ENCODE measurements at places on chromosomes 13 and 19. TPM values are rescaled to one million over a fixed set of nuclear protein-coding genes. Genes with fewer than 3 reads are reported as not detected.

- no peak for ATAC-seq
Measured at GRCh38 chr19:31718032-31718431, 368.8 kb upstream of the TSHZ3 start.

DNA sequence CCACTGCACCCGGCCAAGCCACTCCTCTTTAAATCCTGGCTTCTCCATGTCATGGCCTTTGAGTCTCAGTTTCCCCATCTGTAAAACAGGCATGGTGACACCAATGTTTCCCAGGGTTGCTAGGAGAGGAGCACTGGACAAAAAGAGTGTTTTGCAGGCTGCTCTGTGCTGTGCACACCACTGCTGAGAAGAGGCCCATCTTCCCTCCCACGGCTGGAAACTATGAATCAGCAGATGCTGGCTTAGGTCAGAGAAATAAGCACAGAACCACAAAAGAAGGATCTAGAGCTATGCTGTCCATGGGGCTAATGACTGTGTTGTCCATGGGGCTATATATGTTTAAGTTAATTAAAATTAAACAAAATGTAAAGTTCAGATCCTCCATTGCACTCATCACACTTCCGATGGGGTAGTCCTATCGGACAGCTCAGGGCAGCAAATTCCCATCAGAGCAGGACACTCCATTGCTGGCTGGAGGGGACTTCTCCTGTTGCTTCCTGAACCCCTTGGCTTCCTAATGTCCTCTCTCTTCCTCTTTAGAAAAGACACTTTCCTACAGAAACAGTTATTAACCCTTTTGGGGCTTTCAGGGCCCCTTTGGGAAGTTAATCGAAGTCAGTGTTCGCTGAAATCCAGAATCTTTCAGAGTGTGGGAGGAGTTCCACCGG is 37.1 kb downstream of the TSHZ3 start:
- ATAC-seq = no peak

- no peak for ATAC-seq
Measured at GRCh38 chr19:33813391-33814101, 16.9 kb downstream of the KCTD15 start.

- ATAC-seq = no peak
Measured at GRCh38 chr19:4477034-4477801, 5.1 kb downstream of the HDGFL2 start.

DNA sequence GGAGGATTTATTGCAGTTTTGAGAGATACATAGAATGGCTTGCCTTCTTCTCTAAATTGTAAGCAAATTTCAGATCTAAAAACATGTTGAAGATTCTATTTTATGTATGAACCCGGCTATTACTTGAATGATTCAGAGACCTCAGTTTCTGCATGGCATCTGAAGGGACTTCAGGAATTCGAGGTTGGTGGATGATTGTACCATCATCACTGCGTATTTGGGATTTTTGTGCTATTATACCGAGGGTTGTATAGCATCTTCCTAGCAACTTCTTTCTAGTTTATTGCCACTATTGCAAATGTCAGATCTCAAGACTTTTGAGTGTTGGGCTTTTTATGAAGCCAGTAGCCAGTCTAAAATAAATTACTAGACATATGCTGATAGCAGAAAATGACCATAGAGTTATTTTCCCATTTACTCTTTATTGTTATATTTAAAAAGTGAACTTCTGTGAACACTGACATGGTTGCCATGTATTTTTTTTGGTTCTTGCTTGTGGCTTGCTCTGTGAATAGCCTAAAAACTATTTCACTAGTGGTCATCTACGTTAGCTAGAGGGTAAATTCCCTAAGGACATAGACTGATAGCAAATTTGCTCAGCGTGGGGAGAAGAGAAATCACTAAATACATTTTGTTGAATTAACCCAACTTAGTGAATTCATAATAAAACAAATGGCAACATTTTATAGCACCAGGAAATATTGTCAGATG is 70.6 kb upstream of the KLF12 start:
- ATAC-seq = no peak

DNA sequence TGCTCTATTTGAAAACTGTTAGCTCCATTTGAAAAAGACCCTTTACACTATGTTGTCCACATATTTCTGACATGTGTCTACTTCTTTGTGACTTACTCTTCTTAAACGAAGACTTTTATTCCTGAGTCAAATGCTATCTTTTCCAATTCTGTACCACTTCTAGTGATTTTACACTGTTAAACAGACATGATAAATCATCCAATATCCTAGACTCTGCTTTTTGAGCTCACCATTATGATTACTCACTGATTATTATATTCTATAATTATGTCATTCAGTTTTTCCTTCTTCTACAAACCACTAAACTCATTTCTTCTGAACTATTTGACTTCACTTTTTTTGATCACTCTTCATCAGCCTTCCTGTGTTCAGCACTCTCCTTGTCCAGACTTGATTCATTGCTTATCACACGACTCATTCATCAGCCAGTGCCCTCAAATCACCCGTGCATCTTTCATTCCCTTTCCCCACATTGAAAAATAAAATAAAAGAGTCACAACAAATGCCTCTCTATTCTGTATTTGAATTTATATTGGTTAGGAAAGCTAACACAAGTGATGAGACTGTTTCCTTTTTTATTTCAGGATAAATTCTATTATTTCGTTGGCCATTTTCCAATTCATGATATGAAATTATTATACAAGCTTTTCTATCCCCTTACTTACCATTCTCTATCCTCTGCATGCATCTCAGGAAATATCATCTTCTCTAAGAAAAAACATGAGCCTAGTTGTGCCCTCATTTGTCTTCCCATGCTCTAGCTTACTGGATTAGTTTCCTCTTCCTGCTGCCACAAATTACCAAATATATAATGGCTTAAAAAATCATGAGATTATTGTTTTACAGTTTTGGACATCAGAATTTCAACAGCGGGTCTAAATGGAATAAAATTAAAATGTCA is 1482.1 kb upstream of the MIR17HG start:
- ATAC-seq = no peak

DNA sequence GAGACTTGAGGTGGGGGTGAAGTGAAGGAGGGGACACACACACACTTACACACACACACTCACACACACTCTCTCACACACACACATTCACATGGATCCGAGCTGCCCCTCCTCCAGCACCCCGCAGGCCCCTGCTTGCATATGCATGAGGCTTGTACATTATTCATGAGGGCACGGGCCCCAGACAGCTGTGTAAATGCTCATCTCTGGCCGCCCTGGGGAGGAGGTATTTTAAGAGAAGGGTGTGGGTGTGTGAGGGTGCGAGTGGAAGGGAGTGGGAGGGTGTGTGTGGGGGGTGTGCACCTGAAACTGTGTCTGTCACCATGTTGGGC is 2.4 kb downstream of the NCAN start:
- ATAC-seq = no peak

- ATAC-seq = peak; percentile 7
Measured at GRCh38 chr19:18438331-18439024, 545 bp upstream of the ISYNA1 start.

GRCh38 chr19:36245210-36246005 is 30.5 kb downstream of the ZNF146 start:
- ATAC-seq = no peak

DNA sequence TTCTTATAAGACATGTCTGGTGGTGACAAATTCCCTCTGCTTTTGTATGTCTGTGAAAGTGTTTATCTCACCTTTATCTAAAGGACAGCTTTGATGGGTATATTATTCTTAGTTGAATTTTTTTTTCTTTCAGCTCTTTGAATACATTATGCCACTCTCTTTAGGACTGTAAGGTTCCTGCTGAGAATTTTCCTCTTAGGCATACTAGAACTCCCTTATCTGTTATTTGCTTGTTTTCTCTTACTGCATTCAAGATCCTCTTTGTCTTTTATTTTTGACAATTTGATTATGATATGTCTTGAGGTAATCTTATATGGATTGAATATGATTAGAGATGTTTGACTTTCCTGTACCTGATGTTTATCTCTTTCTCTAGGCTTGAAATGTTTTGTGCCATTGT is 1328.4 kb downstream of the PCDH9 start:
- no peak for ATAC-seq

- ATAC-seq = no peak
Measured at GRCh38 chr19:29264897-29265296, 51.9 kb upstream of the UQCRFS1 start.

- no peak for ATAC-seq
Measured at GRCh38 chr13:104608331-104608730, 1542.1 kb upstream of the SLC10A2 start.

DNA sequence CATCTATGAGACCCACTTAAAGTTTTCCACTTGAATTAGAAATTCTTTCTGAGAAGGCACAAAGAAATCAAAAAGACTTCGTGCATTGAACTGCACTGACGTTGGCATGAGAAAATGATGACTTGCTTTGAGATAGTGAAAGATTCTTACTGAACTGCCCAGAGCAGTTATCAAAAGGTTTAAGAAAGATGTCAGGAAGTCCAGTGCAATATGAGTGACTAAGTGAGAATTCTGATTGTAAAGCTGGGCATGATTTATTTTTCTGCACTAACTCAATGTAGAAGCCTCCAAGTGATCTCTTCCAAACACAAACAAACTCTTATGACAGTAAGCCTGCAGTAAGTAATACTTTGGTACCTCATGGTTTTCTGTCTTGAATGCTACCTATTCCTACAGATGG is 52.1 kb downstream of the SERTM1 start:
- no peak for ATAC-seq

GRCh38 chr13:103192511-103193135 is 126.4 kb upstream of the SLC10A2 start:
- ATAC-seq = no peak

- no peak for ATAC-seq
Measured at GRCh38 chr19:28185646-28186045, 1027.3 kb downstream of the UQCRFS1 start.

GRCh38 chr13:36862002-36862685 is 43.1 kb downstream of the RFXAP start:
- ATAC-seq = peak; percentile 20

DNA sequence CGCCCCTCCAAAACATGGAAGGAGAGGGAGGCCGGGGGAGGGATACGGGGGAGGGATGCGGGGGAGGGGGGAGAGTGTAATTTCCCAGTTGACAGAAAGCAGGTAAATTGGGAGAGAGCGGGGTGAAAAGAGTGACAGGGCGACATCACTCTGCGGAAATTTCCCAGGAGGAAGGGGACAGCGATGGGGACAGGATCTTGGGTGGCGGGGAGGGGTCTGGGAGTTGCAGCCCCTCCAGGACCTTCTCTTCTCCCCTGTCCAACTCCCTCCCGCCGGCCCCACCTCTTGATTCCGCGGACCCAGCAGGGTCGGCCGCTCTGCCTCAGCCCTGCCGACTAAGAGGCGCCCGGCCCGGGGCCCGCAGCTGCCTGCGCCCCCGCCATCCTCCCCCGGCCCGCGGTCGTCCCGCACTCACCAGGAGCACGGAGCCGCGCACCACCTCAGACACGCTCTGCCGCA is 108.0 kb upstream of the DOCK9 start:
- no peak for ATAC-seq

DNA sequence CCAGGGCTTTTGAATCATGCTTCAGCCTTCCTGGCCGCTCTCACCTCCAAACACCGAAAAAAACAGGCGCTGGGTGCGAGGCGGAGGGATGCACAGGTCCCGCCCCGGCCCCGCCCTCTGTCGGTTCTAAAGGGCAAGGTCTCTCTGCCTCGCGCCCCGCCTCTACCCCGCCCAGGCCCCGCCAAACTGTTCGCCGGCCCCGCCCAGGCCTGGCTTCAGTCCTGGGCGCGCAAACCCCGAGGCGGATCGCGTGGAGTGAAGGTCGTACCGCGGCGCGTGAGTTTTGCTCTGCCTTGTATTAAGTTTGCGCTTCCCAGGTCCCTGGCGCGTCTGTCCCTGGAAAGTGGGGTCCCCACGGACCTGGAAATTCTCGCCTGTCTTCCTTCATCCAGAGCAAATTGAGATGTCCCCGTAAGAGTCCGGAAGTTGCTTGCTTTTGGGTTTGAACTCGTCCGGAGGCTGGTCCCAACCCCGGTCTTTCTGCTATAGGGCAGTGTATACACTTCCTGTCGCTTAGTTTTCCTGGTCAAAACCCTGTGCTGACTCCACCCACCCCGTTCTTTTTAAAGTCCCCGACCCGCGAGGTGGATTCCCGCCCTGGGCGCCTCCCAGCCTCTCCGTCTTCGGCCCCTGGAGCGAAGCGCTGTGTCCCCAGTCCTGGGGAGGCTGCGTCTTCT is 8.4 kb downstream of the ZNF808 start:
- peak; percentile 96 for ATAC-seq

DNA sequence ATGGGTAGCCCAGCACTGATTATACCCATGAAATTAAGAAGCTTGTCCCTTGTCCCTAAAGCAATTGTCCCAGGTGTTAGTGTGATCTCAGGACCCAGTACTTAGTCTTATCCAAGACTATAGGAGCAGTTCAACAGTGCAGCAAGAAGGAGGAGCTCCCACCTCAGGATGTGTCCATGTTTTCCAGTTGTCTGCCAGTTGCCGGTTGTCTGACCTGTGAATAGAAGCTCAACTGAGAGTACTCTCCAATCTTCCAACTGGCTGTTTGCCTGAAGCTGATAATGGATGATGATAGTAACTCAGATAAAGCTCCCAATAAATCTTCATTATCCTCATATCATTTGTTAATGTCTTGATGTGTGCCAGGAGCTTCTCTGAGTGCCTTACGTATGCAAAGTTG is 107.2 kb upstream of the HTR2A start:
- ATAC-seq = no peak

GRCh38 chr13:34167347-34167746 is 349.4 kb downstream of the RFC3 start:
- no peak for ATAC-seq

- ATAC-seq = peak; percentile 56
Measured at GRCh38 chr13:102913914-102914313, 68.1 kb downstream of the ERCC5 start.

- no peak for ATAC-seq
Measured at GRCh38 chr19:45323671-45324081, 1.0 kb upstream of the CKM start.

GRCh38 chr13:26509491-26509890 is 48.0 kb upstream of the WASF3 start:
- no peak for ATAC-seq

GRCh38 chr13:34035676-34036325 is 217.9 kb downstream of the RFC3 start:
- peak; percentile 77 for ATAC-seq

GRCh38 chr13:85529218-85529594 is 270.0 kb downstream of the SLITRK6 start:
- ATAC-seq = no peak

- ATAC-seq = no peak
Measured at GRCh38 chr13:103556681-103557080, 490.5 kb upstream of the SLC10A2 start.

GRCh38 chr19:51794885-51795490 is at the start of gene FPR3:
Gene FPR3 (plus strand): TSS chr19:51795157. CDS start chr19:51823749, 28,592 bp downstream.
- ATAC-seq = no peak

Gene SYNE4
- 0.88 TPM for total RNA-seq

Gene SHISA7
- total RNA-seq = not detected

Gene FUT1
- total RNA-seq = 6.1 TPM

Gene OR4F17
- total RNA-seq = not detected

Gene CEACAM16
- total RNA-seq = not detected

Gene EDNRB
- 2.6 TPM for total RNA-seq

Gene PROZ
- not detected for total RNA-seq

Gene CEACAM5
- total RNA-seq = 369 TPM

Gene MUC16
- 0.56 TPM for total RNA-seq

Gene C19orf85
- total RNA-seq = not detected

Gene CRX
- total RNA-seq = not detected

Data from esophagus mucosa (tissue), 1 donor.